ENCODE measurements at places on chromosomes 2 and 18.

GRCh38 chr2:240685771-240686371 lies 3.2 kb upstream of the AQP12B start:
- DNase-seq, result no peak

DNA sequence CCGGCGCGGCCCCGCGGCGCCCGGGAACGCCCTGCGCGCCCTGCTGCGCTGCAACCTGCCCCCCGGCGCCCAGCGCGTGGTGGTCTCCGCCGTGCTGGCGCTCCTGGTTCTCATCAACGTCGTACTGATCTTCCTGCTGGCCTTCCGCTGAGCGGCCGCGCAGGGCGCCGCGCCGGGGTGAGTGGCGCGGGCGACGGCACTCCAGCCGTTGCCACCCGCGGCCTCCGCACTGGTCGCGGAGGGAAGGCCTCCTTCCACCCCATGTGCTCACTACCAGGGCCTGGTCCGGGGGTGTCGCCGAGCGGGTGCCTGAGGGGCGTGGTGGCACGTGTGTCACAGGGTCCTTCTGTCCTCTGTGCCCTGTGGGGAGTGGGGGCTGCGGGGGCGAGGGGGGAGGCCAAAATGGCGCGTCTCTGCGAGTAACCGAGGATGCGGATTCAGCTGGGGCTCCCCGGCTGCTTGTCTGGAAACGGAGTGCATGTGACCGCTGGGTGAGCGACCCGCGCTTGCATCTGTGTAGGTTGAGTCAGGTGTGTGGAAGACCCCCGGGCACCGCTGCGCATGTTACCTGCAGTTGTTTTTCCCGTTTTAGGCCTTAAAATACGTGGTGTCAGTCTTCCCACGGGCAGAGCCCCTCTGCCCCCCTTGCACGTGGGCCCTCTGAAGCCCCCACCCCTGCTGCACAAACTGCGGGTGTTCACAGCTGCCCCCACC lies 58.0 kb downstream of the FAM168B start:
- DNase-seq, result no peak

GRCh38 chr2:130371723-130372054 lies 15.8 kb downstream of the PTPN18 start:
- no peak for DNase-seq

- DNase-seq, result no peak
Observed at GRCh38 chr2:219081701-219082331, 21.1 kb upstream of the IHH start.

GRCh38 chr2:229520691-229521096 lies 193.7 kb downstream of the DNER start:
- no peak for DNase-seq

GRCh38 chr2:168422584-168422983 lies 33.5 kb upstream of the CERS6 start:
- no peak for DNase-seq
